ENCODE measurements at places on chromosomes 16 and 17.

DNA sequence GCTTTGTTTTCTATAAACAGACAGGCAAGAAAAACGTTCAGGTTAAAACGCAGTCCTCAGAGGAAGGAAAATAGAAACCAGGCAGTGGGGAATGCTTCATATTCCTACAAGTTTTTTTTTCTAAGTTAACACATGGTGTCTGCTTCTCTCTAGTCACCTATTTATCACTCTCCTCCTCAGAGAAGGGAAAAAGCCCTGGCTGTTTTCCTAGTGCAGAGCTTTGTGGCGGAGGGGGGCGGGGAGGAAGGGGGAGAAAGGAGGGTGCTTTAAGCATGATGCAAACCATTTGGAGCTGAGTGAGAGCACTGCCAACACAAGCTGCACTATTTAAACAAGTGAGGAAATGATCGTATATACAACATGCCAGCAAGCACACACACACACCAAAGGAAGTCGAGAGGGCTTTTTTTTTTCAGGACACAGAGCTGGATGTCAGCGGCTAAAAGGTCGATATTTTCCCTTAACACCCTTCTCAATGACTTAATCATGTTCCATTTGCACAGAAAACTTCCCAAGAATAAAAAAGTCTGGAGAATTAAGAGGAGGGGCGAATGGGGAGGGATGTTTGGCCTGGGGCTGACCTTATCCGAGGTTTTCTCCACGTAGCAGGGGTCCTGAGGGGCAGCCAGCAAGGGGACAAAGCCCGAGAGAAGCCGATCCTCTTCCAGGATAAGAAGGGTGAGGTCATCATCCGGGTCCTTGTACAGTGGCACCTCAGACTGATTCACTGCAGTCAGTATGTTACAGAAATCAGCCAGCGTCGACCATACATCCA lies 117.4 kb downstream of the HIC1 start:
- no peak for DNase-seq

DNA sequence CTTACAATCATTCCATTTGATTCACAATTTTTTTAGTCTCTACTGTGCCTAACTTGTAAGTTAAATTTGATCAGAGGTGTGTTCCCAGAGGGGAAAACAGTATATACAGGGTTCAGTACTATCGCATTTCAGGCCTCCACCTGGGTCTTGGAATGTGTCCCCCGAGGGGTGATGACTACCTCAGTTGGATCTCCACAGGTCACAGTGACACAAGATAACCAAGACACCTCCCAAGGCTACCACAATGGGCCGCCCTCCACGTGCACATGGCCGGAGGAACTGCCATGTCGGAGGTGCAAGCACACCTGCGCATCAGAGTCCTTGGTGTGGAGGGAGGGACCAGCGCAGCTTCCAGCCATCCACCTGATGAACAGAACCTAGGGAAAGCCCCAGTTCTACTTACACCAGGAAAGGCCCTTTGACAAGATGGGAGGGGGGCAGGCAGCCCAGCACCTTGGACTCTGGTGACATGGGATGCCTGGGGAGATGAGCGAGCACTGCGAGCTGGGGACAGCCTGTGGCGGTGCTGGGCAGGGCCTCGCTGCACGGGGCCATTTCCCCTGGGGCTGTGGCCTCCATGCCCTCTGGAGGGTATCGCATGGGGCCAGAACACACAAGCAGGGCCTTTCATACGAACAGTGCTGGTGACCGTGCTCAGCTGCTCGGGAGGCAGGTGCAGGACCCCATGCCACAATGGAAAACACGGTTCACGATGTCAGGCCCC lies 33.9 kb downstream of the PDIA2 start:
- no peak for DNase-seq

DNA sequence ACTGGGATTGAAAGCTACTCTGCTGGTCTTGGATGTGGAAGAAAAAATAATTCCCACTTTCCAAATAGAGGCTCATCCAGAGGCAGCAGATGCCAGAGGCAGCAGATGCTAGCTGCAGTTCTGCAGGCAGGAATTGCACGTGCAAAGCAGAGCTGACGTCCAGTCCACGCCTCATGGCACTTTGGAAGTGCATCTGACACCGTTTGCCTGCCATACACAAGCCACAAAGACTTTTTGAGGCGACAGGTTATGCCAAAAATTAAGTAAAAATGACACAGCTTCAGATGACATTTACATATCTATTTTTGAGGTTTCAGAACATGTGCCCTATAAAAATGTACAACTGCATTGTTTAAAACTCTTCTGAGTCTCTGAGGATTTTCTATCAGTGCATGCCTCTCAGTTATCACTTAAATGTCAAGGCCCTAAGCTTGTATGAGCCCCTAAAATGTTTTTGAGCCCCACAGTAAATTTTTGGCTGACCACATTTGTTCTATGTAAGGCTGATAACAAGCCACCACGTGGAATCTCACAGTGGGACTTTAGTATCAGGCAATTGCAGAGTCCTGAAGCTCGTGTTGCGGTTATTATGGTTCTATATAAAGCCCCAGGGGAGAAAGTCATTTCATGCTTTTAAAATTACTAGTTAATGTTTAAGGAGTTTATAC lies 239.2 kb downstream of the PRKCA start:
- DNase-seq, result no peak

DNA sequence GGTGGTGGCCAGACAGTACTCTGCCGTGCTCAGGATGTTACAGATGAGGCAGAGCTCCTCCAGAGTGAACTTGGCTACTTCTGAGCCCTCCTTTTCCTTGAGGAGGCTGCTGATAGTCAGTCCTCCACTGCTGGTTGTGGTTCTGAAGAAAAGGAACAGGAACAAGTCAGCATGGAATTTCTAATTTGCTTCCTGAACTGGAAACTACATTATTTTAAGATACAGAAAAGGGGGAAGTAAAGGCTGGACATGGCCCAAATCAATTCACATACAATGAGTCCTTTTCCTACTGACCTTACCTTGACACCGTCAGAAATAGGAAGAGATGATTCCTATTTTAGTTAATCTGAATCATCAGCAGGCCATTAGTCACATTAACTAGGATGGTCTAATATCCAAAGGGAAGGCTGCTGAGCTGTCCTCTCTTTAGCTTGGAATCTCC lies 154.2 kb downstream of the VPS53 start:
- no peak for DNase-seq

DNA sequence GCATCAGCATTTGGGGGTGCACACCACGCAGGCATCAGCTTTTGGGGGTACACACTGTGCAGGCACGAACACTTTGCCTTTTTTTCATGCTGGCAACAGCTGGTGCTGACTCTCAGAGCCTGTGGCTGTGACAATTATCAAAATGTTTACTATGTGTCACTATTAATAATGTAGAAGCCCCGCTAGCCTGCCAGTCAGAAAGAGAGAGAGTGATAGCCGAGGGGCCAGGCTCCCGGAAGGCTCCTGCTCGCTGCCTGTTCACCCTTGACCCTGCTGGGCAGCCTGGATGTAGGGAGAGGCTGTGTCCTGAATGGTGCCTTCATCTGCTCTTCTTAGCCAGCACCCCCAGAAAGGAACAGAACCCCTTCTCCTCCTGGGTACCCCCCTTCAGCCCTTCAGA lies 61.9 kb downstream of the SDK2 start:
- DNase-seq, result no peak

GRCh38 chr17:68176718-68177117 lies 71.1 kb upstream of the AMZ2 start:
- DNase-seq, result no peak

GRCh38 chr17:45940293-45940692 lies 45.9 kb downstream of the MAPT start:
- DNase-seq, result no peak

GRCh38 chr16:62940569-62940968 lies 904.3 kb upstream of the CDH8 start:
- DNase-seq, result no peak

- DNase-seq, result no peak
These were observed 748 bp upstream of the CMTM3 start for GRCh38 chr16:66603537-66604375.

Data from kidney epithelial cell (primary cell).